ENCODE measurements at places on chromosomes 12 and 14.

- no peak for DNase-seq
These were observed 1236.5 kb downstream of the SLC16A7 start for GRCh38 chr12:60832290-60832689.

DNA sequence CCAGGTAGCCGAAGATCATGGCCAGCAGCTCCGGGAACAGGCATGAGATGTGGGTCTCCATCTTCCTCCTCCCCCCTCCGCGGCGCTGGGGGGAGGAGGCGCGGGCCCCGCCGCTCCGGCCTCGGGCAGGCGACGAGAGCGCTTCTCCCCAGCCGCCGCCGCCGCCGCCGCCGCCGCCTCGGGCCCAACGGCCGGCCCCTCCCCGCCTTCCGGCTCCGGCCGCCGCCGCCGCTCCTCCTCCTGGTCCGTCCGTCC, 448 bp downstream of the FBXL14 start:
- DNase-seq: no peak

DNA sequence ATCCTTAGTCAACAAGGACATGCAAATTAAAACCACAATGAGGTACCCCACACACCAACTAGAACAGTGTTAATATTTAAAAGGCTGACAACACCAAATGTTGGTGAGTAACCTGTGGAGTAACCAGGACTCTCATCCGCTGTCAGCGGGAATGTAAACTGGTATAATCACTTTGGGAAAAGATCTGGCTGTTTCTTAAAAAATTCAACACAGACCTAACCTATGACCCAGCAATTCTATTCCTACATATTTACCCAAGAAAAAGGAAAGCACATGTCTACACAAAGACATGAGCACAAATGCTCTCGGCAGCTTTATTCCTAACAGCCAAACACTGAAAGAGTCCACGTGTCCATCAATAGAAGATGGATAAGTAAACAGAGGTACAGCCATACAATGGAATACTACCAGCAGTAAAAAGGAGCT, 26.6 kb downstream of the NRDE2 start:
- DNase-seq: no peak

GRCh38 chr14:100740196-100740825, 13.6 kb downstream of the DLK1 start:
- DNase-seq: no peak

- no peak for DNase-seq
These were observed 223.2 kb downstream of the NTF3 start for GRCh38 chr12:5655120-5655519.

DNA sequence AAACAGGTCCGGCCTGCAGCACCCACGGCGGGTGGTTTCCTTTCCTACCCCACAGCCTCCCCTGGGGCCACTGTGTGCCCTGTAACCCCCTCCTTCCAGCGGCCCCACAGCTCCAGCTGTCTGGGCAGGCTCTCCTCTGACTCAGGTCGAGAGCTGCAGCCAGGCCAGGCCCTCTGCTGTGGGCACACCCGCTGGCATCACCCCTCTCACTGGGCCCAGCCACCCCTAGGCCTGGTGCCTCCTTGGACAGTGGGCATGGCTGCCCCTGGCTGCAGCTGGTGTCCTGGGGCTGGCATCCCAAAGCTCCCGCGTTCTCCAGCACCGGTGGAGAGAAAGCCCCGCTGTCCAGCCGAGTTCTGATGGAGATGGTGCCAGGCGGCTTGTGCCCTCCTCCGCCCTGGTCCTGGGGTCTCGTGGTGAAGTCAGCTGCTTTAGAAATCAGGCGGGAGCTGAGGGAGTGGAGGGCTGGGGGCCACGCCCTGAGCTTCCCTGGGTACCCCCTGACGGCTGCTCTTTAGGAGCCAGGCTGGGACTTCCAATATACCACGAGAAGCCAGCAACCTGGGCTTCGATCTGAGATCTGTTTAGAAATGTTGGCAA, 114.9 kb downstream of the KIF26A start:
- DNase-seq: no peak

- no peak for DNase-seq
These were observed 119.5 kb downstream of the VEZT start for GRCh38 chr12:95337146-95337545.

GRCh38 chr12:13606290-13606689, 375.1 kb downstream of the GRIN2B start:
- DNase-seq: no peak

GRCh38 chr12:51343201-51343600, 3.3 kb downstream of the CELA1 start:
- no peak for DNase-seq

GRCh38 chr12:8556531-8557097, 15.9 kb upstream of the CLEC4E start:
- no peak for DNase-seq

GRCh38 chr12:133235401-133236112, at the start of gene ANHX:
TSS of gene ANHX (minus strand) at chr12:133235877. CDS start at chr12:133234356, 1,521 bp downstream.
- DNase-seq: no peak

DNA sequence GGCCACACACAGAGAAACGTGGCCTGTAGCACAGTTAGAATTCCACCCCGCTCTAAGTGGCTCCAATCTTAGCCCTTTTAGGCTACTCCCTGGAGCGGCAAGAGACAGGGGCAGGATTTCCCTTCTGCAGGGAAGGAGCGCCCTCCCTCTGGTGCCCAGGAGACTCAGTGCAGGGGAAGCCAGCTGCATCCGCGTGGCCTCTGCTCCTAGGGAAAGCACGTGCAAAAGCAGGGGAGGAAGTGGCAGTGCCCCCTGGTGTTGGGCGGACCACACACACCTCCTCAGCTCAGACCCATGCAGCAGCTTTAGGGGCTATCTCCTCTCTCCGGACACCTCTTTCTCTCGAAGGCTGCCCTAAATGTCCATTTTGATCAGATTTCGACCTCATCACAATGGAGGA, 50.0 kb downstream of the SPRING1 start:
- DNase-seq: peak; percentile 5

DNA sequence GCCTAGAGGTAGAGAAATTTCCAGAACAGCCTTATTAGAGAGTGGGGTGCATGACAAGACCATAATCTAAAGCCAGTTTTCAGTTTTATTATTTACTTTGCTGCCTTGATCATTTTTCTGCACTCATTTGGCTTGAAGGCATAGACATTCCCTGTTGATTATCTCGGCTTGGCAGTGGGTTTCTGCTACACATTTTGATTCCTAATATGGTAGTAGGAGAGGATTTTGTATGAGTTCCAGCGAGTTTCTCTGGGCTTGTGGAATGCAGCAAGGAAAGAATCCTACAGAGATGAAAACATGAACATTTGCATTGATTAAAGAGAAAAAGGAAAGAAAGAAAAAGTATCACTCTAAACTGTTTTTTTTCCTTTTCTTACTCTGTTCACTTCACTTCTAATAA, 281.2 kb downstream of the PAWR start:
- DNase-seq: no peak

DNA sequence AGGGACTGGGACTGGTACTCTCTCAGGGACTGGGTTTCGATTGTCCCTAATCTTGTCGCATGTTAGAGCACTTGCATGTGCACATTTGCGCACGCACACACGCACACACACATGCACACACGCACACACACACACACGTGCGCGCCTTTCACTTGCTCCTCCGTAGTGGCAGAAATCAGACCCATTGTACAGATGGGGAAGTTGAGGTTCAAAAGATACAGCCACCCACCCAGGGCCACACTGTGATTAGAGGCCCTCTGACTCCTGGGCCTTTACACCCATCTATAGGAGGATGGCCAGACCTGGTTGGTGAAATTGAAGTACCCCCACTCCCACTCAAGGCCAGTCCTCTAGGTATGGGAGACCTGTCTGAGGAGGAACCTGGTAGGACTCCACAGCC, 167.8 kb upstream of the LHX5 start:
- DNase-seq: no peak

DNA sequence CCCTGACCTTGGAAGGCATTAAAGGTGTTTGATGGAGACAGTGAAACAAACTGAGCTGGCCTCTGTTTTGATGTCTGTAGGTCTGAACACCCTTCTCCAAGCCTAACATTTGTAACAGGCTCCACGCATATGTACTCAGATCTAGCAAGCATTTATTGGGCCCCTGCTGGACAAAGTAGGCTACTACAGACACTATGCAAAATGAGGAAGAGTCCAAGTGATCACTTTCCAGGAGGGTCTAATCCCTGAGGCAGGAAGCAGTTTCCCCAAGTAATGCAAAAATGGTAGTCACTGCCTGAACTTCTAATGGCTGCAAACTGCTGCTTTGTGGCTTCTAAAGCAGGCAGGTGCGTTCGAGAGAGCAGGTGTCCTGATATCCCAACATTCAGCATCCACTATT, 405.8 kb downstream of the MED13L start:
- no peak for DNase-seq

GRCh38 chr14:25116607-25117006, 66.7 kb upstream of the STXBP6 start:
- DNase-seq: no peak

- no peak for DNase-seq
These were observed 50.6 kb downstream of the PPP2R5C start for GRCh38 chr14:101812071-101812470.

DNA sequence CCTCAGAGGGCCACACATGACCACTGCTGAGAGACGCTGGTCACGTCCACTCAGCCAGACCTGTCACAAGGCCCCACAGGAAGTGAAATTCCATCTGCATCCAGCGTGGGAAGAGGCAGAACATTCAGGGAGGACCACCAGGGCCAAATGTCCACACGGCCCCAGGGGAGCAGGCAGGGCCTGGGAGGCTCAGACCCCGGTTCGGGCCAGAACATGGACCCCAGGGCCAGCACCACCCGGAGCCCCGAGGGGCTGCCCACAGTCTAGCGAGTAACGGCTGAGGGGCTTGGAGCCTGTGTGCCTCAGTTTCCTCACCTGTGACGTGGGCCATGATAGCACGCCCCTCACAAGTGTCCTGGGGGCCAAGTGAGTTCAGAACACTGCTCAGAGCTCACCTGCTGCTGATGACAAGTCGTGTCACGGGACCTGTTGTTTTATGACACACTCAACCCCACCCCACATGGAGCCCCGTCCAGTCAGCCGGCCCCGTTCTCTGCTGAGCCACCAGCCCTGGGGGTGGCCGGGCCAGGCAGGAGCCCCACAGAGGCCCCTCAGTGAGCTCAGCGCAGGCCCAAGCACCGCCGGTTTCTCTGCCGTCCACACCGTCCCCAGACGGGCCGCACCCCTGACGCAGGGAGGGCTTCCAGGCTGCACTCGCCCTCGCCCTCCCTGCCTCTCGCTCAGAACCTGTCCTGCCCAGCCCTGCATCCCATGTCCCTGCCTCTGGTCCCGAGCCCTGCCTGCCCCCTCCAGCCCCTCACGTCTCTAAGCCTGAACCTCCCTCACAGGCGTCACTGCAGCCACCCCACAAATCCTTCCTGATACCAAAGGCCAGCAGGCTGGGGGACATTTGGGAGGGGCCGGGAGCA, 79.5 kb upstream of the GALNT9 start:
- DNase-seq: no peak

GRCh38 chr14:67245104-67245503, 3.9 kb downstream of the PALS1 start:
- DNase-seq: no peak

GRCh38 chr12:90166012-90166411, 457.4 kb upstream of the ATP2B1 start:
- no peak for DNase-seq

GRCh38 chr12:51955702-51956101, 4.2 kb downstream of the ACVR1B start:
- no peak for DNase-seq

DNA sequence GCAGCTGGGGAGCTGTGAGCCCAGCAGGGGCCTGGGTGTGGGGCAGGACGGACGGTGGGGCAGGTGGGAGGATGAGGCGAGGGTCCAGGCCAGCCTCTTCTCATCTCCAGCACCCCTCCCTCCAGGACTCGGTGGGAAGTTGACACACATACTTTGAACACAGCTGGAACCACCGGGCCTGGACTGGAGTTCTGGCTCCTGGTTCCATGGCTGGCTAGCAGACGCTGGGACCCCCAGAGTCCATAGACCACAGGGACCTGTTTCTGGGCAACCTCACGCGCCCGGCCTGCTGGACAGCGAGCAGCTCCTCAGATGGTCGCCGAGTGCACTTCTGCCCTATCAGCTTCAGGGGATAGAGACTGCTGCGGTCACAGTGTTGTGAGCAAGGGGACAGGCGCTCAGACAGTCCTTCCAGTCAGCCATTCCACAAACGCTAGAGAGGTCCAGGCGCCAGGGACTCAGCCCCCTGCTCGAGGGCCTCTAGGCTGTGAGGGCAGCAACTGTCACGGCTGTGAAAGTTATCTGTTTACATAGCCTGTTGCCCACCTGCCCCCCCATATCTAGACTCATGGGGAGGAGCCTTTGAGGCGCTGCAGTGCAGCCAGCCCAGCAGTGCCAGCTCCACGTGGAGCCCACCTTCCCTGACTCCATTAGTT, 25.2 kb downstream of the TCHP start:
- no peak for DNase-seq

GRCh38 chr14:47959740-47960139, 284.3 kb upstream of the MDGA2 start:
- no peak for DNase-seq

DNA sequence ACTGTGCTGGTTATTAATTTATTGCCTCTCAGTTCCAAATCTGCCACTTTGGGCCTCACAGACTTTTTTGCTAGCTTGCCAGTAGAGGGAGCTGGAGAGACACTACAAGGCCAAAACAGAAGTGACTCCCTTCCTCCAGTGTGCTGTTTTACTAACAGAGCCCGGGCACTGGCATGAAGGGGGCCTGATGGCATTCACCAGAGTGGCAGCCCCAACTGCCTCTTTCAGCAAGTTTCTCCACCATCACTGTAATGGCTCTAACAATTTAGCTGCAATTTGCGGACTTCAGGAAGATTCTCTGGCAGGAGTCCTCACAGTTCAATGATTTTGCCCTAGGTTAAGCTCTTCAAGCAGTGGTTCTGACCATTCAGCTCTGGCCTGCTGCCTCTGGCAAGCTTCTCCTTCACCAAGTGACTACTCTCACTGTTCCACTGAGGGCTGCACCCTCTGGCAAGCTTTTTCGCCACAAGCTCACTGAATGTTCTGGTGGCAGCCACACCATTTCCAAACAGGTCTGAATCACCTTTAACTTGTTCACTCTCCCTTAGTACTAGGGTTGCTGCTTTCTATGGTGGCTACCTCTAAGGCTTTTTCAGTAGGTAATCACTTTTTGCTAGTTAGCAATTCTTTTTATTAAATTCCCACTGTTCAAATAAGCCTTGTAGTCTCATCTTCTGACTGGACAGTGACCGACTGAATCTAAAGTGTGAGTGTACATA, 104.9 kb downstream of the ZC3H14 start:
- no peak for DNase-seq

- DNase-seq: no peak
These were observed 19.9 kb downstream of the JAG2 start for GRCh38 chr14:105148604-105149145.

All from GF-D8 (cell line).